ENCODE measurements at places on chromosomes 5 and 9.

DNA sequence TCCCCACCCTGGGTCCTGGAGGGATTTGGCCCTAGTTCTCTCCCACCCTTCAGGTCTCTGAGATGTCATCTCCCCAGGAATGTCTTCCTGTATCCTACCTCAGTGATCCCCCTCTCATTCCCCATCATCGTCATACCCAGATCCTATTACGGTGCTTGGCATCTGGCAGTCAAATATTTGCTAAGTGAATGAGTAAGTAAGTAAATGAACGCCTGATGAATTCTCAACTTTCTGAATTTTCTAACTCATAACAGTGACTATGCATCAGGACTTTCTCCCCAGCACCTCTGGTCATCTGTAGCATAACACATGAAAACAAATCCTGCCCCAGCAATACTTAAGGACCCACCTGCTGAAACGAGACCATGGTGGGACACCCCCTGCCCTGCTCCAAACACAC, 244.2 kb downstream of the EBF1 start:
- DNase-seq: no peak

DNA sequence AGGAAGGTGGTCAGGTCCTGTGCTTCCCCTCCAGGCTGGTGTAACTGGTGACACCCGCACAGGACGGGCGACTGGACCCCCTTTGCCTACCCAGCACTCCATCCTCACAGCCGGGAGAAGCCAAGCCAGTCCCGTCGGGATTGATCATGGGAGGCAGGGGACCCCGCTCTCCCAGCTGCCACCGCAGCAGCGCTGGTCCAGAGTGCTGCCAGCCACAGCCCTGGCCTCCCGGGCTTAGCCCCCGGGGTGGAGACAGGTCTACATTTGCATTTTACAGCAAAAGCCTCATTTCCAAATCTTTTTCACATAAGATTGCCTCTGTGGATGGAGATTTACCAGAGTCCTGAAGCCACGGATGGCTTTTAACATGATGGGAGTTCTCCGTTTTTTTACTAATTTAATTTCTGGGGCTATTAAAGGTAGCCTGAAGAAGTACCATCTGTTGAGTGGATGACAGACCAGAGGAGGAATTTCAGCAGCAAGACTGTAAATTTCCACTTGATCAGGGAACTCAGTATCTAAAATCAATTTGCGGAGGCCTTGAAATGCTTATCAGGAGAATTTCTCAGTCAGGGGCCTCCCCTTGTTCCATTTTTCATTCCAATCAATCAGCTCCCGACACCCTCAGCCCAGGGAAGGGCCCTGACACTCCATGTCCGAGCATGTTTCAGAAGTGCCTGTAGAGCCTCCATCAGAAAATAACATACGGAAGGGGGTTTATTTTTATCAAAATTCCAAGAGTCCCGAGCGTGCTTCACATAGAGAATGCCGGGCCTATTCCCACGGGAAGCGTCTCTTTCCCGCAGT, 80.6 kb downstream of the OLFM1 start:
- no peak for DNase-seq

DNA sequence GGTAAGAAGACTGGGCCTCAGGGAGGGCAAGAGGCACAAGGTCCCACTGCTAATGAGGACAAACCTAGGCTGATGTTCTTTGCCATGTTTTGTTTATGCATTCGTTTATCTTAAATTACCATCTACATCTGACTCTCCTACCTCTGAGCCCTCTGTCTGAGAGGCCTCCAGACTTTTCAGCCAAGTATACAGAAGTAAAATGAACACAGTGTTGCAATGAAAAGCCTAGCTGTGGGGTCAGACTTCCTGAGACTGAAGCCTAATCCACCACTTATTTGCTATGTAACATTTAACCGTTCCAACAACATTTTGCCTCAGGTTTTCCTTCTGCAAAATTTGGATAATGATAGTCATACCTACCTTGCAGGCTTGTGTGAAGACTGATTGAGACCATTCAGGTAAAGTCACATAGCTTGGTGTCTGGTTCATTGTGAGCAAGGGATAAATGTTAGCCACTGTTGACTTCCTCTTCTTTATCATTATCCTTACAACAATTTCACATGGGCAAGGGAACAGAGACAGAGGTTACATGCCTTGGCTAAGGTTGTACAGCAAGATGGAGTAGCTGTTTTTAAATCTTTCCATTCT, 374.9 kb upstream of the CLINT1 start:
- DNase-seq: no peak

DNA sequence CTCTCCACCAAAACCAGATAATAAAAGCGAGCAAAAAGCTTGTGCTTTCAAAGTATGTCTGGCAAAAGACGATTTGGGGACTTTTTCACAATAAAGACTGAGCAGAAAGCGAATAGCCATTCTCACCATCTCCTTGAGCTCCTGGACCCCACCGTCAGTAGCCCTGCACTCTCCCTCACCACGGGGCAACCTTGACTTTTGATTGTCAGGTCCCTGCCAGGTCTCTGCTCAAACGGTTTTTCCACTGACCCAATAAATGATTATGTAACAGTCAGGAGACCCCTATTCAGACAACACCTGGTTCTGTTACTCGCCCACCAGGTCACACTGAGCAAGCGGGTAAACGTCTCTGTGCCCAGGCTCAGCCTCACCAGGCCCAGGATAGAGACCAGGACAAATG, 131.3 kb downstream of the MVB12B start:
- no peak for DNase-seq

DNA sequence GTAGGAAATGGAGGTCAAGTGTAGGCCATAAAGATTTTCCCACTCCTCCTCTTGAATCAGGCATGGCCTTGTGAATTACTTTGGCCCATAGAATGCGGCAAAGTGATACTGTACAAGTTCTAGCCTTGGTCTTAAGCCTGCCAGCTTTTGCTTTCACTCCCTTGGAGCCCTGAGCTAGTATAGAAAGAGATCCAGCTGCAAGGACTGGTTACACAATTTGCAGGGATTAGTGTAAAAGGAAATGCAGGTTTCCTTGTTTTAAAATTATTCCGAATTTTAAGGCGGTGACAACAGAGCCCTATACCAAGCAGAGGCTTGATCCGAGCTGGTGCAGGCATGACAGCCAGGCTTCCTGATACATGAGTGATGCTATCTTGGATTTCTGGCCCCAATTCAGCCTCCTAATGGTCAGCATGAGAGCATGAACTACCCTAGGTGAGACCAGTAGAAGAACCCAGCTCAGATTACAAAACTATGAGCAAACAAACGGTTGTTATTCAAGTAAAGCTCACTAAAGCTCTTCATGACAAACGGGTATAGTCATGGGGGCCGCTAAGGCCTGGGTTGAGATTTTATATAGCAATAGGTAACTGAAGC, 257.9 kb downstream of the DOCK8 start:
- DNase-seq: no peak

DNA sequence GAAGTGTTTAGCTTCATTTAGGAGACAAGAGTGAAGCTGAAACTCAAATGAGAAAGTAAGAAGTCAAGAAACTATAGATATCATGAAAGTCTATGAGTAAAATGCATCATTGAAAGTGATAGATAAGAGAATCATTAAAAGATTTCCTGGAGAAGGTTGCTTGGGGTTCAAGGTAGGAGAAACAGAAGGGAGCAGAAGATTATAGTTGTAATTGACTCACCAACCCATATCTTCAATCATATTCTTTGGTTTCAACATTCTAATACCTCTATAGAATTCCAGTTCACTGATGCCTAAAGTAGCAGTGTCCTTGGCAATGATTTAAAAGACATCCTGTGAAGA, 365.7 kb upstream of the RIOK2 start:
- DNase-seq: no peak

- no peak for DNase-seq
Measured at GRCh38 chr5:30523061-30523460, 670.4 kb upstream of the CDH6 start.

DNA sequence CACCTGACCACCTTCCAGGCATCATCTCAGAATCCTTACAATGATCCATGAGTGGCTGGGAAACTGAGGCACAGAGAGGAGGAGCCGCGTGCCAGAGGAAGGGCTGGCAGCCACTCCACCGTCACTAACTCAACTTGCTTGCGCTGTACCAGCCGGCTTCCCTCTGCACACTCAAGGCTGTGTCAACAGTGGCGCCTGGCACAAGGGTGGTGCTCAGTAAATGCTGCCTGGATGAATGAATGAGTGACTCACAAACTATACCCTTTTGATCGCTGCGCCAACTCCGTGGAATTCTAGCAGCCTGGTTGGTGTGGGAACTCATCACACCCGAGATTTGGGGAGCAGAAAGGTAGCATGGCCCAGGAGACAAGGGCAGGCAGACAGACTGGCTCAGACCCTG, 21.9 kb downstream of the PRRX2 start:
- DNase-seq: no peak

- no peak for DNase-seq
Measured at GRCh38 chr5:179290681-179291540, 54.4 kb downstream of the ADAMTS2 start.

- DNase-seq: no peak
Measured at GRCh38 chr5:14948383-14948782, 76.8 kb upstream of the ANKH start.

DNA sequence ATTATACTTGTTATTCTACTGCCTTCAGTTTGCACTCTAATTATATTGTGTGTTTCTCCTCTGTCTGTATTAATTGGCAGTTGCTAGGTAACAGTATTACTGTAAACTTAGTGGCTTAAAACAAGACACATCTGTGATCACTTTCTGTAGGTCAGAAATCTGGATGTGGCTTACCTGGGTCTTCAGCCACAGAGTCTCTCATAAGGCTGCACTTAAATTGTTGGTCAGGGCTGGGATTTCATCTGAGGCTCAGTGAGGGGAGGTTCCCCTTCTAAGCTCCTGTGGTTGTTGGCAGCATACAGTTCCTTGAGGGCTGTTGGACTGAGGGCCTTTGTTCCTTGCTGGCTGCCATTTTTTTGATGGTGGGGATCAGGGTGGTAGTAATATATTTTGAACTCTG, 68.8 kb downstream of the SLC44A1 start:
- DNase-seq: no peak

DNA sequence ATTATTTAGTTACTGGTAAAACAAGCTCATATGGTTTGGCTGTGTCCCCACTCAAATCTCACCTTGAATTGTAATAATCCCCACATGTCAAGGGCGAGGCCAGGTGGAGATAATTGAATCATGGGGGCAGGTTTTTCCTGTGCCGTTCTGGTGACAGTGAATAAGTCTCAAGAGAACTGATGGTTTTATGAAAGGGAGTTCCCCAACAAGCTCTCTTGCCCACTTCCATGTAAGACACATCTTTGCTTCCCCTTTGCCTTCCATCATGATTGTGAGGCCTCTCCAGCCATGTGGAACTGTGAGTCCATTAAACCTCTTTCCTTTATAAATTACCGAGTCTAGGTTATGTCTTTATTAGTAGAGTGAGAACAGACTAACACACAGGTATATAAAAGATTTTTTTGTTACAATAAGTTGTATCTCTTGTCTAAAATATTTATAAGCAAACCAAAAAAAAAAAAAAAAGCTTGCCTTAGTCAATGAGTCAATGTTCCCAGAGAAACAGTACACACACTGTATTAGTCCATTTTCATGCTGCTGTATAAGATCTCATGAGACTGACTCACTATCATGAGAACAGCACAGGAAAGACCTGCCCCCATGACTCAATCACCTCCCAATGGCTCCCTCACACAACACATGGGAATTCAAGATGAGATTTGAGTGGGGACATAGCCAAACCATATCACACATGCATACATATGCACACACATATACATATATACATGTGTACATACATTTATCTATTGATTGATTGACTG, 138.3 kb downstream of the BASP1 start:
- peak; percentile 14 for DNase-seq

- no peak for DNase-seq
Measured at GRCh38 chr5:92850886-92851285, 730.1 kb downstream of the NR2F1-AS1 start.

DNA sequence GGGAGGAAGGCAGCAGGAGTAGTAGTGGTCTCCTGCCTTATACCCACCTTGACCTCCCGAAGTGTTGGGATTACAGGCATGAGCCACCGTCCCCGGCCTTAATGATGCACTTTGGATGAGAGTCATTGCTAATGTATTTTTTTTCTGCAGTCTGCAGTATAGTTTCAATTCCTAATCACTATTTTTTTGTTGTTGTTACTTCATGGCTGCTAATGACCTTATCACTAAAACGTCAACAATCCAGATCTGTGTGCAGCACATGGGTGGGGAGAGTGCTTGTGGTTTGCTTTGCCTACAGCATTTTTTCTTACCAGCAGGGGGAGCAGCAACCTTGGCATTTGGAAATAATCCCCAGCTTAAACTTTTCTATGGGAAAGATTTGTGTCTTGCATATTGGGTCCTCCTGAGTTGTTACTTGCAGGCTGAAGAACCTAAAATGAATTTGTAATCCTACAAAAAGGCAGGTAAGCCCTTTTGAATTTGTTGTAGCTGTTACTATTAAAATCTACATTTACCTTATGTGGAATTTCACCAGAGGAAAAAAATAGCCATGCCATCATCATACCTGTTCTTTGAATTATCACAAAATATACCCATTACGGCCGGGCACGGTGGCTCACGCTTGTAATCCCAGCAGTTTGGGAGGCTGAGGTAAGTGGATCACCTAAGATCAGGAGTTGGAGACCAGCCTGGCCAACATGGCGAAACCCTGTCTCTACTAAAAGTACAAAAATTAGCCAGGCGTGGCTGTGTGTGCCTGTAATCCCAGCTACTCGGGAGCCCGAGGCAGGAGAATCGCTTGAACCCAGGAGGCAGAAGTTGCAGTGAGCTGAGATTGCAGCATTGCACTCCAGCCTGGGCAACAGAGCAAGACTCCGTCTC, 6.3 kb upstream of the MED7 start:
- peak; percentile 74 for DNase-seq

DNA sequence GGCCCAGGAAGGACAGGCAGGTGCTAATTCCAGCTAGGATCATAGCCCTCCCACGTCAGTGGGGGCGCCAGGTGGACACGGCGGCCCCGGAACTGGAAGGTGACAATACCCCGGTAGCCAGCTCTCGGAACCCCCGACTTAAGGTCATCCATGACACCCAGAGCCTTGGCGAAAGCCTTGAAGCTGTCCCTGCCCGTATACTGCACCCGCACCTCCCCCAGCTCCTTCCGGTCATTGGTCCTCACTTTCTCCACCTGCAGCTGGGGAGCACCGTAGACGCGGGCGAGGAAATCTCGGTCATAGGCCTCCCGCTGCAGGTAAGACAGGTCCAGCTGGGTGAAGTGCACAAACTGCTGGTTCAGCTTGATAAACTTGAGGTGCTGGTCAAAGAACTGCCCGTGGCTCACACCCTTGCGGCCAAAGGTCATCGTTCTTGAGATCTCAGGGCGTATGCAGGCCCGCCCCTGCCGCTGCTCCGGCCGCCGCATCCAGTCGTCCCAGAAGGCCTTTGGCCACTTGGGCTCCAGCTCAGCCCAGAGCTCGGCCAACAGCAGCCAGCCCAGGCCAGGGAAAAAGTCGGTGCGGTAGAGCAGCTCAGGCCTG, 10.9 kb downstream of the MGAT1 start:
- no peak for DNase-seq

GRCh38 chr5:7762267-7762666, 88.7 kb downstream of the CFAP90 start:
- DNase-seq: no peak
